ENCODE measurements at places on chromosomes 6 and 20. TPM values are rescaled to one million over a fixed set of nuclear protein-coding genes. Genes with fewer than 3 reads are reported as not detected.

Gene TCP11
- not detected for total RNA-seq

Gene DAAM2
- total RNA-seq, result not detected

Gene EPM2A
- total RNA-seq, result 3.4 TPM

Gene FAM217A
- total RNA-seq, result not detected

Gene SLC26A8
- total RNA-seq, result not detected

Gene PCMT1
- total RNA-seq, result 85.0 TPM

Gene DYNLT2
- total RNA-seq, result 0.62 TPM

Gene COX4I2
- not detected for total RNA-seq

Gene GMPR
- total RNA-seq, result 2.2 TPM

Gene GLP1R
- total RNA-seq, result not detected

Gene HLA-DRB5
- total RNA-seq, result not detected

Gene SNAP91
- 0.21 TPM for total RNA-seq

Gene SLC22A2
- total RNA-seq, result not detected

Gene SIGLEC1
- 0.02 TPM for total RNA-seq

Gene GJA10
- total RNA-seq, result not detected

Gene TTK
- total RNA-seq, result 17.1 TPM

Gene RHAG
- total RNA-seq, result 0.07 TPM

Gene CRYBG1
- 0.47 TPM for total RNA-seq

Gene GSTA2
- 0.07 TPM for total RNA-seq

Gene RNASET2
- total RNA-seq, result 13.2 TPM

Gene METTL24
- total RNA-seq, result not detected

Gene ID4
- total RNA-seq, result 1.4 TPM

Gene SLC22A7
- not detected for total RNA-seq

Gene MOG
- total RNA-seq, result not detected

Gene ANKRD66
- total RNA-seq, result not detected

Gene FAM209A
- 0.17 TPM for total RNA-seq

Data from A549 treated with CORT108297 at 1 μM for 4 hours (cell line).